ENCODE measurements at places on chromosomes 3 and 15.
A peak's percentile ranks its signal among the peaks of the same experiment; 100 is the strongest.

DNA sequence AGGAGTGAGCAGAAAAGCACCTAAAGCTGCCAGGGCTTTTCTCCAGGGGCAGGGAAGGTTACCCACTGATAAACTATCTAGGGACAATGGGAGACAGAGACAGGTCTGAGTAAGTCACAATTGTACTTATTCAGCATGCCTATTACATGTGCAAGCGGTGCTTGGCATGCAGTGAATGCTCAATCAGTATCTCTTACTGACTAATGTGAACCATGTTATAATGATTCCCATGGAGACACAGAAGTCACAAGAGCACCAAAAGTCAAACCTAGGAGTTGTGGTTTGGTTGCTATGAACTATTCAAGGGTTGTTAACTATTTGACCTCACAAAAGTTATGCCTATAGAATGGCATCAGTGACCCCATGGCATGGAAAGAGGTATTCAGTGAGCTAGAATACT lies 50.0 kb upstream of the RASGRP1 start:
- no peak for DNase-seq

DNA sequence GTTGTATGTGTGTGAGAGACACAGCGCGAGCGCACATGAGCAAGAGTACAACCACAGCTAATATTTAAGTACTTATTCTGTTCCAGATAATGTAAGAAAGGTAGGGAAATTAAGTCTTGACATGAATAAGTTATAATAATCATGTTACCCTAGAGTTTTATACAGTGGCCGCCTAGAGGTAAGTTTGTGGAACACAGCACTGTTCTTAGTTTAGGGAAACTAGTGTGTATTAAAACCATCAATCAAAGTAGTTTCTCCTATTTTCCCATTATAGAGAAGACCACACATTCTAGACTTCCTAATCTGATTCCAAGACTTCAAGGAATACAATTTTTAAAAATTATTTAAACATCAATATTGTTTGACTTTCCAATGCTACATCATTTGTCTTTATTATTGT lies 9.5 kb downstream of the ALDH1A2 start:
- no peak for DNase-seq

- DNase-seq: no peak
Measured at GRCh38 chr3:72800869-72801268, 47.4 kb downstream of the SHQ1 start.

DNA sequence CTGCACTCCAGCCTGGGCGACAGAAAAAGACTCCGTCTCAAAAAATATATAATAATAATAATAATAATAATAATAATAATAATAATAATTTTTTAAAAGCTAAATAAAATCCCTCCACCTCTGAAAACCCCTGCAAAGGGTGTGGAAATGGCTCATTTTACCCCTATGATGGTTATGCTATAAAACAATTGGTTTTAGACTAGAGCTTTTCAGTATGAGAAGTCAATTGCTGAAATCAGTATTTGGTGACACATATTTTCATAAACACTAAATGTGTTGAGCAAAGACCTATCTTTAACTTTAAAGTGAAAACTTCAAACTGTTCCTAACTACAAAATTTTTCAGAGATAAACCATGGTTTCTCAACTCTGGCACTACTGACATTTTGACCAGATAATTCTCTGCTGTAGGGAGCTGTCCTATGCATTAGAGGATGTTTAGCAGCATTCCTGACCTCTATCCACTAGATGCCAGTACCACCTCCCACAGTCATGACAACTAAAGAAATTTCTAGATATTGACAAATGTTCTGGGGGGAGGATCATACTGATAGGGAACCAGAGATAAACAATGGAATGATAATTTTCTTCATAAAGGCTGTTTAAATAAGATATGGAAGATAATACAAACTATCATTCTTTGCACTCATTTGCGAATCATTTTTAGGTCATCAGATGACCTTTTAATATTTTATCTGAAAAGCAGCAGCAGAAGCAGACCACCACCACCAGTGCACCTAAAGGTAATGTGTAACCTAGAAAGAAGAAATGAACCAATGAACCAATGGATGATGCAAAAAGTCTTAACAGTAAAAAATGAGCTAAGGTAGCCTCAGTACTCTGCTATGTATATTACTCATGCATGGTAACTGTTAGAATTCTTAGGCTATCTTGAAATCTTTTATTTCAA lies 13.8 kb downstream of the PTPN9 start:
- DNase-seq: peak; percentile 46

DNA sequence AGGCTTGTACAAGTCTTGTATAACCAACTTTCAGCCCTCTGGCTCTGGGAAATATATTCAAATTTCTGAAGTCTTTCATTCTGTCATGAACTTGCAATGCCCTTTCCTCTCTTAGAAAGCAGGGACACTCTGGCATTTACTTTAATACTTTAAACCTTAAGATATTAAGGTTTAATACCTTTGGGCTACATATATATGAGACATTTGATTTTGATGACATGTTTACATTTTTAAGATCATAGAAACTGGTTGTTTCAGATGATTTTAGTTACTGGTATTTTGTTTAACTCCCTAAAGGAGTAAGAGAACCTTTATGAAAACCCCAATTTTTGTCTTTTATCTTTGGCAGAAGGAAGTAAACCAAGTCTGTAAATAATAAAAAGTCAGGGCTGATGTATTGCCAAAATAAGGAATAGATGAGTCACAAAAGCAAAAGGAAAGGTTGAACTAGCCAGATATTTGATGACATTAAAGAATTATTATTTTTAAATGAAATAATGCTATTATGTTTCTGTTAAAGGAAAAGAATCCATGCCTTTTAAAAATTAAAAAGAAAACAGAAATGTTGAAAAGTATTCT lies 579.0 kb upstream of the CBLB start:
- no peak for DNase-seq

DNA sequence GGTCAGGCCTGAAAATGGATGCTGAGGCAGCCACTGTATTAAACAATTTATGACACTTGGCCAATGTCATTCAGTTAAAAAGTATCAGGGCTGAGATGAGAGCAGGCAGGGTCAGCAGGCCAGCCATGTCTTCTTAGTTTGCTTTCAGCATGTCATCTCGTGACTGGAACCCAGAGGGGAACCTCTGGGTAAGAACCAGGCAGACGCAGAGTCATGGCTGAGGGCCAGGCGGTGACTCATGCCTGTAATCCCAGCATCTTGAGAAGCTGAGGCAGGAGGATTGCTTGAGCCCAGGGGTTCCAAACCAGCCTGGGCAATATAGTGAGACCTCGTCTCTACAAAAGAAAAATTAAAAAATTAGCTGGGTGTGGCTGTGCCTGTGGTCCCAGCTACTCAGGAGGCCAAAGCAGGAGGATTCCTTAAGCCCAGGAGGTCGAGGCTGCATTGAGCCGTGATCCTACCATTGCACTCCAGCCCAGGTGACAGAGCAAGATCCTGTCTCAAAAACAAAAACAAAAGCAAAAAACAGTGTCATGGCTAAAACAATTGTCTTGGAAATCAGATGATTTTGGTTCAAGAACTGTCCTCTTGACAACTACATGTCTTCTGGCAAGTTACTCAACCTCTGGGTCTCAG lies 11.7 kb downstream of the BCL2L10 start:
- DNase-seq: peak; percentile 89

GRCh38 chr3:197151580-197151979 lies 122.0 kb upstream of the MELTF start:
- DNase-seq: peak; percentile 49

GRCh38 chr3:45796902-45797637 lies 734 bp upstream of the SLC6A20 start:
- no peak for DNase-seq

DNA sequence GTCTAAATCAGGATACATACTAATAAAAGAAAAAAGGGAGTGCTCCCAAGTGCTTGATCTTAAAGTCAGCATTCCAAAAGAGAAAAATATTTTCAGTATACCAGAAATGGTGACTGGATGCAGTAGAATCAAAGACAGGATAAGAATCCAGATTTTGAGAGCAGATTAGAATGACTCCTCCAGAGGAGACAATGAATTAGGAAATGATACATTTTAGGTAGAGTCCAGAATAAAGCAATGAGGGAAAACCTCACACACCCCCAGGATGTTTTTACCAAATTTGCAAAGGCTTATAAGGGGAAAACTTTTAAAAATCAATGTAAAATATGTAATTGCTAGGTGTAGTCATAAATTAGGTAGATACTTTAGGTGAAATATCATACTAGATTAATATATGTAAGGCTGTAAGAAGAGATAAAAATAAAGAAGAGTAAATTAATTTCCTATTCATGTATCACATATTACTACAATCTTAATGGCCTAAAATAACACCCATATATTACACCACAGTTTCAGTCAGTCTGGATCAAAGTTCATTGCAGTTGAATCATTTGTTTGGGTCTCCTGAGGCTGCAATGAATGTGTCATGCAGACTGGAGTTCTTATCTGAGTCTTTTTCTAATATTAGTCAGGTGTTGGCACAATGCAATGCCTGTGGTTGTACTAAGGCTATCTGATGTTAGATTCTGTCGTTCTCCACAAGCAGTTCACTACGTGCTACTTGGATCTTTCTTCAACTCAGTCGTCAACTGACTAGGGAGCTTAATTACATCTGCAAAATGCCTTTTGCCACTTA lies 547.8 kb upstream of the EPHA6 start:
- no peak for DNase-seq

DNA sequence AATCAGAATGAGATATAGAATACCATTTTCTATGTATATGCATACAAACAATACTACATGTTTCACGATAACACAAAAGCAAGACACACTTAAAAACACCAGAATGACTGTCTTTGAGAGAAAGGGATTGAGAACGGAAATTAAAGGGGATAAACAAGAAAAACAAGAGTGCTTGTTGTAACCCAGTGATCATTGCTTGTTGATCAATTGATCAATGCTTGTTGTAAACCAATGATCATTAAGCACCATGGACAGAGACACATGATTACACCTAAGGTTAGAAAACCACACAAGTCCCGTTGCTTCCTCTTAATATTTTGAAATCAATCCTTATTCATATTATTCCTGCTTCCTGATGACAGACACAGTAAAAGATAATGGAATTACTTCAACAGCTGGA lies 1.1 kb upstream of the OR4F15 start:
- DNase-seq: no peak

- no peak for DNase-seq
Measured at GRCh38 chr3:26091626-26092025, 301.7 kb downstream of the OXSM start.

DNA sequence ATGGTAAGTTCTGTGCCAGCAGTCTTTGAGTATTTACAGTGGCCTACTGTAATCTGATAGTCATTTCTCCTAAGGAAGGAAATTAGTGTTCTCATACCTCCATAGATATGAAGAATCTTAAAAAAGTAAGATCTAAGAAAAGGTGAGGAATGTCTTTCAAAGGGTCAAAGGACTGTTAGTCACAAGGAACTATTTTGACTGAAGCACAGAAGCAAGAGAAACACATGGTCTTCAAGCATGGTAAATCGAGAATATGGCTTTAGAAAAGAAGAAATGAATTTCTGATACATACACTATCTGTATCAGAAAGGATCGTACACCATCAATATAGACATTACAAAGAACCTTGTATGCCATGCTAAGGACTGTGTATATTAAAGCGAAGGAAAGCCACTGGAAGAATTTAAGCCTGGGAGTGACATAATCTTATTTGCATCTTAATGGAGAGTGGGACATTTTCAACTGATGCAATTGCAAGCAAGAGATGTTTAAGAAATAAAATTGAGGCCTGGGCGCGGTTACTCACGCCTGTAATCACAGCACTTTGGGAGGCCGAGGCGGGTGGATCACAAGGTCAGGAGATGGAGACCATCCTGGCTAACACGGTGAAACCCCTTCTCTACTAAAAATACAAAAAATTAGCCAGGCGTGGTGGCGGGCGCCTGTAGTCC lies 5.5 kb upstream of the ACAP2 start:
- no peak for DNase-seq

DNA sequence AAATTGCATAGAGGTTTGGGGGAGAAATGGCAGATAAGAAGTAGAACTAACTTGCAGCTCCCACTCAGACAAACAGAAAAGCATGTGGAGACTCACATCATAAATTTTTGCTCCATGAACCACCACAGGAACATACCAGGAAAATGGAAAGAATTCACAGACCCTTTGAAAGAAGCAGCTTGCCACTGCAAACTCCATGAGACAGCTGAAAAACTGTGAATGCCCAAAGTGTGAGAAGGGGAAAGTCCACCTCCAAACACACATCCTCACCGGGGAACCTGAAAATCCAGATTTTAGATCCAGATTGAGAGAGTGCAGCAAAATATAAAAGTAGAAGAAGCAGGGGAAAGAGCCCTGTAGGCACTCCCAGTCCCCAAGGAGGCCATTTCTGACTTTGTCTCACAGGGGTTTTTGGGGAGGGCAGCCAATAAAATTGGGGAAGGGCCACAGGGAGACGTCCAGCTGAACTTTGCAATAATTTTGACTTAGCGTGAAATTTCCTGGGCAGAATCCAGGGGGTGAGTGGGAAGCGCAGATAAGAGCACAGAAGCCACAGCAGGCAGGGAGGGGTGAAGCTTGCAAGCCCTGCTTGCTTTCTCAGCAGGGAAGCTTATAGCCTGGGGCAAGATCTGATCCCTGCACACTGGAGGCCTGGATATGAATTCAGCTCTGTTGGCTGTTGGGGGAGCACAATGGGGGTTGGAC lies 183.4 kb upstream of the UBE2E2 start:
- DNase-seq: no peak

DNA sequence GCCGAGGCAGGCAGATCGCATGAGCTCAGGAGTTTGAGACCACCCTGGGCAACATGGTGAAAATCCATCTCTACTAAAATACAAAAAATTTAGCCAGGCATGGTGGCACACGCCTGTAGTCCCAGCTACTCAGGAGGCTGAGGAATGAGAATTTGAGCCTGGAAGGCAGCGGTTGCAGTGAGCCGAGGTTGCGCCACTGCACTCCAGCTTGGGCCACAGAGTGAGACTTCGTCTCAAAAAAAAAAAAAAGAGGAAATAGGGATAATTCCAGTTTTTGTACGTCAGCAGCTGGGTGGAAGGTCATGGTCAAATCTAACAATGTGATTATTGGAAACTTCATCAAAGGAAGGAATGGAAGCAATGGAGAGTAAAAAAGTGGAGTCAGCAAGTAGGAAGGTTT lies 3.1 kb downstream of the CMC1 start:
- DNase-seq: no peak

GRCh38 chr3:113743006-113743630 lies 2.9 kb downstream of the NAA50 start:
- DNase-seq: no peak

DNA sequence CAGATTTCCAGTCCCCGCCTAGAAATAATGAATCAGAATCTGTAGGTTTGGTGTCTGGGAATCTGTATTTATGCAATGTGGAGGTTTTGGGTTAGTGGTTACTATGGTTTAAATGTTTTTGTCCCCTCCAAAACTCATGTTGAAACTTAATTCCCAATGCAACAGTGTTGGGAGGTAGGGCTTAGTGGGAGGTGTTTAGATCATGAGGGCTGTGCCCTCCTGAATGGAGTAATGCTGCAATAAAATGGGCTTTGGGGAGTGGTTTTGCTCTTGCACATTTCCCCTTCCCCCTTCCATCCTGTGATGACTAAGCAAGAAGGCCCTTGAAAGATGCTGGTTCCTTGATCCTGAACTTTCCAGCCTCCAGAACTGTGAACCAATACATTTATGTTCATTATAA lies 9.2 kb upstream of the RFC4 start:
- DNase-seq: peak; percentile 34

Data from HFFc6 (cell line).